ENCODE measurements at places on chromosomes 5 and 9. TPM values are rescaled to one million over a fixed set of nuclear protein-coding genes. Genes with fewer than 3 reads are reported as not detected.
A peak's percentile ranks its signal among the peaks of the same experiment; 100 is the strongest.

DNA sequence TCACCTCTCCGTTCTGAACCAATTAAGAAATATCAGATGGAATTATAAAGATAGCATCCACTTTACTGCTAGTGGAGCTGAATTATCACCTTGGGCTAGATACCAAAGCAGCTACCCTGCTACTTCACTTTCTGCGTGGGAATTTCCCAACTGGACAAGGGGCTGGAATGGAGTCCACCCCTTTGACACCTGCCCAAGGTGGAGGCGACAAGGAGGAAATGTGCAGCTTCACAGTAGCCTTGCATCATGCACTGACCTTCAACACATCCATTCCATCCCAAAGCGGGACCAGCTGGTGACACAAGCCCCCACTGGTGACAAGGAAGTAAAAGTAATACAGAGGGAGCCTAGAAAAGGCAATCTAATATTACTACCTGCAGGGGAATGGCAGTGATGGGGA lies 30.7 kb downstream of the CTNND2 start:
- no peak overlapping the region for H3K4me3 ChIP-seq
- H3K27me3 ChIP-seq, result no peaks in the 10 kb centered on the region
- H3K36me3 ChIP-seq, result no peaks in the 10 kb centered on the region
- DNase-seq, result no peak
- H3K4me1 ChIP-seq, result no peaks in the 10 kb centered on the region

DNA sequence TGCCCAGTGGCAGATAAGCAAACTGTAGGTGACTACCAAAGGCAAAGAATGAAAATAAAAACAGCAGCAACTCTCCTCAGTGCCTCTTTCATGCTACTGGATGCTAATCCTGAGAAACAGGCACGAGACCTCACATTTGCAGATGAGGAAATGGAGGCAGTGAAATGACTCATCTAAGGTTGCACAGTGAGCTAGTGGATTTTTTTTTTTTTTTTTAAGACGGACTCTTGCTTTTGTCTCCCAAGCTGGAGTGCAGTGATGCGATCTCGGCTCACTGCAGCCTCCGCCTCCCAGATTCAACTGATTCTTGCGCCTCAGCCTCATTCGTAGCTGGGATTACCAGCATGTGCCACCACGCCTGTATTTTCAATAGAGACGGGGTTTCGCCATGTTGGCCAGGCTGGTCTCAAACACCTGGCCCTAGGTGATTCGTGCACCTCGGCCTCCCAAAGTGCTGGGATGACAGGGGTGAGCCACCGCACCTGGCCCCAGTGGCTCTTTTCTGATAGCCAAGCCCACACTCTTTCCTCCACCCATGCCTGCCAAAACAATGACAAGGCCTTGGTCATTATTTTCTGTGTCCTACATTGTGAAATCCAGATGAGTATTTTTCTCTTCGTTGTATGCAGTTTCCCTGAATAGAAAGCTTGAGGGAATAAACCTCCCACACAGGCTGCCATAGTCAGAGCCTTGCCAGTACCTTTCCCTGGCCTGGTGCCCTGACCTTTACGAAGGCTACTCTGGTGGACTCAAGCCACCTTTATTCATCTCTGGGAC lies 19.2 kb downstream of the DOCK2 start:
- peaks cover 64% of the 10 kb centered on the region for H3K4me1 ChIP-seq
- H3K27ac ChIP-seq, result peak overlapping the region; percentile 62
- DNase-seq, result no peak
- peaks cover 60% of the 10 kb centered on the region for H3K36me3 ChIP-seq
- no peak overlapping the region for H3K4me3 ChIP-seq

GRCh38 chr5:111225926-111226325 lies 1.7 kb downstream of the CAMK4 start:
- H3K27ac ChIP-seq, result peak overlapping the region; percentile 98
- no peak for DNase-seq
- H3K4me3 ChIP-seq, result peak overlapping the region; percentile 97
- H3K27me3 ChIP-seq, result no peaks in the 10 kb centered on the region
- H3K36me3 ChIP-seq, result peaks cover 33% of the 10 kb centered on the region

- no peak for DNase-seq
- no peaks in the 10 kb centered on the region for H3K27me3 ChIP-seq
- H3K36me3 ChIP-seq, result no peaks in the 10 kb centered on the region
- no peaks in the 10 kb centered on the region for H3K4me1 ChIP-seq
Measured at GRCh38 chr5:161096581-161096980, 244.6 kb upstream of the ATP10B start.

- H3K27me3 ChIP-seq, result no peaks in the 10 kb centered on the region
- no peaks in the 10 kb centered on the region for H3K4me1 ChIP-seq
- H3K27ac ChIP-seq, result no peak overlapping the region
- H3K36me3 ChIP-seq, result no peaks in the 10 kb centered on the region
- no peak overlapping the region for H3K4me3 ChIP-seq
Measured at GRCh38 chr5:180315762-180316212, 23.9 kb upstream of the MAPK9 start.

DNA sequence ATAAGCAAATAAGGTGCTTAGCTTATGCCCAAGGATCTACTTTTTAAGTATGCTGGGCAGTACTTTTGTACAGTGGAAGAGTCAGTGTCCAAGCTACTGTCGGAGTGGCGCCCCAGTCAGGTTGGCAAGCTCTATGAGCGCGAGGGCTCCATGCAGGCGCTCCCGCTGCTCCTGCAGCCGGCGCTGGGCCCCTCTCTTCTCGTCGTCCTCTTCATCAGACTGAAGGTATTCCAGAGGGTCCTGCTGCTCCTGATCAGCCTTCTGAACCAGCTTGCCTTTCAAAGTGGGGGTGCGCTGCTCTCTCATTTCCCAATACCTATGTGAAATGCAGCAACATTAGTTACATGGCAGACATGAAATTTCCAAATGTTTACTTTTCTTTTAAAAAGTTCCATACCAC lies 4.6 kb upstream of the SLC35D2 start:
- H3K4me3 ChIP-seq, result no peak overlapping the region
- H3K4me1 ChIP-seq, result peaks cover 10% of the 10 kb centered on the region
- H3K36me3 ChIP-seq, result peaks cover 38% of the 10 kb centered on the region

GRCh38 chr5:139676406-139676805 lies 28.3 kb downstream of the CXXC5 start:
- peak overlapping the region; percentile 11 for H3K27ac ChIP-seq
- no peaks in the 10 kb centered on the region for H3K36me3 ChIP-seq
- no peaks in the 10 kb centered on the region for H3K27me3 ChIP-seq
- no peak for DNase-seq
- no peaks in the 10 kb centered on the region for H3K4me1 ChIP-seq
- no peak overlapping the region for H3K4me3 ChIP-seq

DNA sequence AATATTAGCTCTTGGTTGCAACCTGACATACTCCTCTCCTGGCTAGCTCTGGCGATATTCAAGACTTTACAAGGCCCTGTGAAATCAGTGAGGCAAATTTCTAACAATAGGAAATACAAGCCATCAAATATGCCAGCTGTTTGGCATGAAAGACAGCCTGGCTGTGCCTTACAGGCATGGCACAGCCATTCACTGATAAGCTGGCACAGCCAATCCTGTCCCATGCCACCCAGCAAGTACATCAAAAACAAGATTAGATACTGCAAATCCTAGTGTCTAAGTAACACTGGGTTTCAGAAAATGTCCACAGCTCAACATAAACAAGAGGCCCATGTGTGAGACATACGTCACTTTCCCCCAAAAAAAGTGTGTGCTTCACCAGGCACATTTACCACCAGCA lies 1045.8 kb upstream of the DMAC1 start:
- no peak overlapping the region for H3K4me3 ChIP-seq
- no peaks in the 10 kb centered on the region for H3K4me1 ChIP-seq
- no peaks in the 10 kb centered on the region for H3K36me3 ChIP-seq
- no peak overlapping the region for H3K27ac ChIP-seq

DNA sequence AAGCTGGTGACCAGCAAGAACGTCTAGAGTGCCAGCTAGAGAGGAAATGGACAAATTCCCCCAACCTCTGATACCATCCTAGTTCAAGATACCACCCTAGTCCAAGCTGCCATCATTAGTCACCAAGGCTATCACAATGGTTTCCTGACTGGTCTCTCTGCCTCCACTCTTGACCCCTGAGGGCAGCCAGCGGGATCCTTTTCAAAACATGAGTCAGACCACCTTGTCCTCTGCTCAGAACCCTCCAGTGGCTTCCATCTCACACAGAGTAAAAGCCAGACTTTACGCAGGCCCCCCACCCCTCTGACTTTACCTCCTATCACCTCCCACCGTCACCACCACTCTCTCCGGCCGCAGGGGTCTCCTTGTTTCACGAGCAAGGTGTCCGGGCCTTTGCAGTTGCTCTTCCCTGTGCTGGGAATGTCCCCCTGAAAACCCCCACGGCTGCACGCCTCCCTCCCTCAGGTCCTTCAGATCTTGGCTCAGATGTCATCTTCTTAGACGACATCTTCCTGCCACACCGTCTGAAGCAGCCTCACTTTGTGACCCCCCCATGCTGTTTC lies 42.2 kb upstream of the FBXW11 start:
- no peaks in the 10 kb centered on the region for H3K27me3 ChIP-seq
- peaks cover 10% of the 10 kb centered on the region for H3K4me1 ChIP-seq
- DNase-seq, result no peak

DNA sequence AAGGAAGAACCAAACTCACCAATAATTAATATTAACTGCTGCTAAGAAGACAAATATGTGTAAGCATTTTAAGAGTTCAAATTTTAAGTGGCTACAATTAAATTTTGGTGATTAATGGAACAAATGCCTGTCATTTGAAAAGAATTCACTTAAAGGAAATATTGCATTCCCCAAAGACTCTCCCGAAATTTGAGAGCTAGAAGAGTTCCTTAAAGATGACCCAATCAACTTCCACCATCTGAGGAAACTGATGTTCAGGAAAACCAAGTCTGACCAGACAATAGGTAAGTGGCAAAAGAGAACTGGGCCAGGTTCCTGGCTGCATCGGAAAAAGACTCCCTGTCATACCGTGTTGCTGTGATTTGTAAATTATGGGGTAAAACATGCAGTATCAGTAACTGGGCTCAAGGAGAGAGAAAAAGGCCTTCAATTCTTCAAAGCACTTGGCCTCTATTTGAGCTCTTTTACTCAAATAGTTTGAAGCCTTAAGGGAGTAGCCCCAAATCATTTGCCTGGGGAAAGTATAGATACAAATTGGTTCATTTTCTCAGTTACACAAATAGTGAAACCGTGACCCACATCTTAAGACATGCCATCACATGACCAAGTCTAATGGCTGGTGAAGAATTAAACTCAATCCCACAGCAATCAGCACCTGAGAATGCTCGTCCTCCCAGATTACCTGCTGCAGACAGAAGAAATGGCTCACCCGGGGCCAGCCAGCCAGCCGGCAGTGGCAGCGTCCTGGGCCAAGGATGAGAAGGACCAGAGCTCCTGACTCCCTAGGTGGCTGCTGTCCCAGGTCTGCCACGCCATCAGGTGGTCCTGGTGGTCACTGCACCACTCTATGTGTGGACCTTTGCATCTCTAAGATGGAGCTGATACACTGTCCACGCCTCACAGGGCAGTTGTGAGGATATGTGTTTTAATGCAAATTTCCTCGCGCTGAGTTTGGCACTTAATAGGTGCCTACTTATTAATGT lies 162.9 kb downstream of the TTLL11 start:
- no peaks in the 10 kb centered on the region for H3K27me3 ChIP-seq
- peaks cover 3% of the 10 kb centered on the region for H3K4me1 ChIP-seq
- H3K4me3 ChIP-seq, result no peak overlapping the region
- no peaks in the 10 kb centered on the region for H3K36me3 ChIP-seq
- DNase-seq, result no peak

- H3K27me3 ChIP-seq, result peaks cover 8% of the 10 kb centered on the region
- H3K27ac ChIP-seq, result no peak overlapping the region
- H3K4me3 ChIP-seq, result no peak overlapping the region
- DNase-seq, result no peak
- H3K4me1 ChIP-seq, result peaks cover 2% of the 10 kb centered on the region
Measured at GRCh38 chr5:77420940-77421339, 71.2 kb downstream of the WDR41 start.

DNA sequence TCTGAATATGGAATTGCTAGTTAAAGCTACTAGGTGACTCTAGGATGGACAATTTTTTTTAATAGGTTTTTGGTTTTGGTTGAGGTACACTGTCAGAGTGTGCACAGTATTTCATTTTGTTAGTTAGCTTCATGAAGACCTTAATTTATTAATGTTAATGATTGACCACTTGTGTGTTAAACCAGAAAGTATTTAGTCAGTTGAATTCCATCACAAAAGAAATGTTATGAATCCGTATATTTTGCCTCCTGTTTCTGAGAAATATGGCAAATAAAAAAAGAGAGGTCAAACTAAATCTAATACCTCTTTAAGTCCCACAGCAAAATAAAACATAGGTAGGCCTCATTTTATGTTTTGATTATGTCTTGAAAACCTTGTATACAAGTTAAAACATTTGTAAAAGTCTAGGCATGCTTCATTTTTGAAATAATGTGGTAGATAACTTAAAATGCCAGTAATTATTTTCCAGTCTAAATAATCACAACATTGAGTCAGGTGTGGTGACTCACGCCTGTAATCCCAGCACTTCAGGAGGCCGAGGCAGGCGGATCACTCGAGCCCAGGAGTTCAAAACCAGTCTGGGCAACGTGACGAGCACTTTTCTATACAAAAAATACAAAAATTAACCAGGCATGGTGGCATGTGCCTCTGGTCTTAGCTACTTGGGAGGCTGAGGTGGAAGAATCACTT lies 50.8 kb downstream of the ITGA1 start:
- H3K27ac ChIP-seq, result no peak overlapping the region
- peaks cover 3% of the 10 kb centered on the region for H3K27me3 ChIP-seq
- DNase-seq, result no peak
- H3K36me3 ChIP-seq, result no peaks in the 10 kb centered on the region
- H3K4me1 ChIP-seq, result peaks cover 6% of the 10 kb centered on the region

DNA sequence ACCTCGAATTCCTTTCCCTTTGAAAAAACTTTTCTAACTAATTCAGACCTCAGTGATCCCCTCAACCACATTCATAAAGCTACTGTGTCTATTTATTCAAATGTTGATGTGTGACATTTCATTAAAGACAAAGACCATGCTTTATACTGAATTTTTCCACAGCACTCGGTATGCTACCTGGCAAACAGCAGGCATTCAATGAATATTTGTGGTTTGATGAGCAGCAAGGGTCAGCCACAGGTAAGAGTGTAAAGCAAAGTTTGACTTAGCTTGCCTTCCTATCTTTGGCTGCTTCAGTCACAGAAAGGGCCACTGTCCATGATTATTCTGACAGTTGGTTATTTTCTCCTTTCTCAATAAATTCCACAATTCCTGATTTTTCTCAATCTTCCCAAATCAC lies 5.1 kb upstream of the CDC42SE2 start:
- peak overlapping the region; percentile 87 for H3K27ac ChIP-seq
- peaks cover 36% of the 10 kb centered on the region for H3K36me3 ChIP-seq
- H3K4me1 ChIP-seq, result peaks cover 72% of the 10 kb centered on the region
- no peaks in the 10 kb centered on the region for H3K27me3 ChIP-seq
- DNase-seq, result no peak

GRCh38 chr5:76990899-76991459 lies 38.1 kb downstream of the CRHBP start:
- H3K27me3 ChIP-seq, result peaks cover 1% of the 10 kb centered on the region
- no peak overlapping the region for H3K4me3 ChIP-seq
- DNase-seq, result no peak
- H3K27ac ChIP-seq, result no peak overlapping the region

GRCh38 chr5:92922231-92922967 lies 658.6 kb downstream of the NR2F1-AS1 start:
- no peak overlapping the region for H3K4me3 ChIP-seq
- no peak for DNase-seq
- no peaks in the 10 kb centered on the region for H3K36me3 ChIP-seq
- H3K4me1 ChIP-seq, result no peaks in the 10 kb centered on the region

FAM81B gene
- not detected for total RNA-seq

GRHPR gene
- 82.0 TPM for total RNA-seq

OTULIN gene
- total RNA-seq, result 68.9 TPM

SPATA6L gene
- total RNA-seq, result 0.35 TPM

GARIN3 gene
- total RNA-seq, result 0.47 TPM

DNAJB5 gene
- 7.6 TPM for total RNA-seq

LRRTM2 gene
- total RNA-seq, result not detected

NR2F1-AS1 gene
- total RNA-seq, result not detected

Measured in activated naive CD8-positive, alpha-beta T cell treated with anti-CD3 and anti-CD28 coated beads for 36 hours (primary cell).